ENCODE measurements at places on chromosomes 16 and 17.

- no peak for DNase-seq
Observed at GRCh38 chr17:79465011-79465680, 145.7 kb downstream of the RBFOX3 start.

DNA sequence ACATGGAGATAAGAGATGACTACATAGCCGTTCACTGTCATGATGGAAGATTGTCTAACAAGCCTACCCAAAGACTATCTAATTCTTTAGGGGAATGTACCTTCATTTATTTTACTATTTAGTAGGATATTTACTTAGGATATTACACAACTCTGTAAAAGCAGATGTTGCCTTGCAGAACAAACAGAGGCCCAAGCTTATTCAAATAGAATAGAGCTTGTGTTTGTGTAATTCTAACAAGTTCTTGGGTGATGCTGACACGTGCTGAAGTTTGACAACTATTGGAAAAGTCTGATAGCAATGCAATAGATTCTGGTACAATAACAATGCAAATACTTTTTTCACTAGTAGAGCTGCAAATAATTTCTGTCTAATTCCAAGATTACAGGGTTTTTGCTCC lies 447.6 kb downstream of the TOX3 start:
- DNase-seq, result no peak

GRCh38 chr16:12763517-12763916 lies 40.2 kb downstream of the CPPED1 start:
- DNase-seq, result no peak

DNA sequence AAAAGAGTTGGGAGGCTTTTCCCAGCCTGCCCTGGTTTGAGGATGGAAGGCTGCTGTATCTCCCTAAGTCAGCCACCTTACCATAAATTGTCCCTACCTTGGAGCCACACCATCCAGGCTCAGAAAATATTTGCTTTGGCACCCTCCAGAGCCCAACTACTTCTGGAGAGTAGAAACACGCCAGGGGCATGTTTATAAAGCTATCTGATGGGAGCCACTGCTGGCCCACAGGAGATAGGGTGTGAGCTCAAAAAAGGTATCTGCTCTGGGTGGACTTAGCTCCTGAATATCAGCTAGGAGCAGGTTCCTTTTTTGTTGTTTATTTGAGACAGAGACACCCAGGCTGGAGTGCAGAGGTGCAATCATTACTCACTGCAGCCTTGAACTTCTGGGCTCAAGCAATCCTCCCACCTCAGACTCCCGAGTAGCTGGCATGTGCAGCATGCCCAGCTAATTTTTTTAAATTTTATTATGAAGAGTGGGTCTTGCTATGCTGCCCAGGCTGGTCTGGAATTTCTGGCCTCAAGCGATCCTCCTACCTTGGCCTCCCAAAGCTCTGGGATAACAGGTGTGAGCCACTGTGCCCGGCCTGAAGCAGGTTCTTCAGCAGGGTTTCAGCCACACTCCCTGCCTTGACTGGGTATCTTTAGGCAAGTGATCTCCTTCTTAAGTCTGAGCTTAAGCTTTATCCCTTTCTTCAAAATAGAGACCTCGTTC lies 147.1 kb downstream of the SALL1 start:
- DNase-seq, result no peak

DNA sequence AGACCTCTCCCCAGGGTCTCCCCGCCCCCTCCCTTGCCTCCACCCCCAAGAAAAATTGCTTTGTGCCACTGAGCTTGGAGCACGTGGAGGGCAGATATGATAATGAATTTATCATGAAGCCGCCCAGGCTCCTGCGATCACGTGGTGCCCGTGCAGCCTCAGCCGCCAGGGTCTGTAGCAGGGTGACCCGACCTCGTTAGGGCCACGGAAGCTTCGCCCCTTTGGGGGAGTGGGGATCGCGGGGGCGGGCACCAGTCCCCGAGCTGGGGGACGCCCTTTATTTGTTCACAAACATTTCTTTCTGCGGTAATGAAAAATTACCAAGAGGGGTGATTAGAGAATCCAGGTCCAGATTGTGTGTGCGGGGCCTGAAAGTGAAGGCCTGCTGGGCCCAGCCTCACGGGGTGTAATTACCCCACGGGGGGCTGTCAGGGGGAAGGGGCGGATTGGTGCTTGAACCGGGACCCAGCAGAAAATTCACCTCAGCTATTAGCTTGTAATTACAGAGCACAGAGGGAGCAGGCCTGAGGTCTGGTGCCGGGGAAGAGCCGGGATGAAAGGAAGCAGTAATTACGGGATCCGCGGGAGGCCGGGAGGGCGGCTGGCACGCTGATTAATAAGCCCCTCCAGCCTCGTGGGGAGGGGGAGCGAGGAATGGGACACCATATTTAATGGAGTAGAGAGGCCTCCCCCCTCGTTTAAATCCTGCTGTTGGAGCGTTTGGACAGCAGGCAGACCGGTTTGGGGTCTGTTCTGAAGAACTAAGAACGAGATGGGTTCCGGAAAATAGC lies 13.3 kb downstream of the GSE1 start:
- DNase-seq, result no peak

- peak; percentile 20 for DNase-seq
Observed at GRCh38 chr16:75000481-75001081, 1.8 kb downstream of the ZNRF1 start.

GRCh38 chr16:84484579-84485254 lies 19.7 kb downstream of the MEAK7 start:
- peak; percentile 69 for DNase-seq

DNA sequence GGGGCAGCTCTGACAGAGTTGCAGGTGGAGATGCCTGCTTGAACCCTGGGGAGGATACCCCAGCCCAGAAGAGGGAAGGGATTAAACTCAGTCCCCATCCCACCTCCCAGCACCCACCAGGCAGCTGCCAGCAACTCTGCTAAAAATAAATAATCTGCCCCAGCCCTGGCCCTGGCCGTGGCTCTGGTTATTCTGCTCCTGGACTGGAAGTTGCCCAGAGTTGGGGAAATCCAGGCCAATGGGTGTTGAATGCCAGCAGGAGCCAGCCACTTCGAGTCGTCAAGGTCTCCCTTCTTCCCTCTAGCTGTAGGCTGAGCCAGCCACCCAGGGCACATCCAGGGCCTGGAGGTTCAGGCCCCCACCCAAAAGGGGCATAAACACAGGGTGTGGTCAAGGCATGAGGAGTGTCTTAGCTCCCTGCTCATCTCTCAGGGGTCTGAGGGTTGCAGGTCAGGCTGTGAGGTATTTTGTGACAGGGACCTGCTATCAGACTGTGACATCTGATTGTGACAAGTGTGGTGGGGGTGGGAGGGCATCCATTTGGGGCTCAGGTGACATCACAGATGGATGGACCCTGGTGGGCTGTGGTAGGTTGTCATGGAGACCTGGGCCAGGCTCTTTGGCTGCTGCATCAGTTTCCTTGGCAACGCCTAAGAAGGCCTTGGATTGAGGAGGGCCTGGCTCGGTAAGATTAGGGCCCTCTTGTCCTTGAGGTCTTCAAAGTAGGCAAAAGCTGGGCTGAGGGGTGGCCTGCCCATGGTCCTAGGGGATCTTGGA lies 1.0 kb upstream of the RRAD start:
- no peak for DNase-seq

DNA sequence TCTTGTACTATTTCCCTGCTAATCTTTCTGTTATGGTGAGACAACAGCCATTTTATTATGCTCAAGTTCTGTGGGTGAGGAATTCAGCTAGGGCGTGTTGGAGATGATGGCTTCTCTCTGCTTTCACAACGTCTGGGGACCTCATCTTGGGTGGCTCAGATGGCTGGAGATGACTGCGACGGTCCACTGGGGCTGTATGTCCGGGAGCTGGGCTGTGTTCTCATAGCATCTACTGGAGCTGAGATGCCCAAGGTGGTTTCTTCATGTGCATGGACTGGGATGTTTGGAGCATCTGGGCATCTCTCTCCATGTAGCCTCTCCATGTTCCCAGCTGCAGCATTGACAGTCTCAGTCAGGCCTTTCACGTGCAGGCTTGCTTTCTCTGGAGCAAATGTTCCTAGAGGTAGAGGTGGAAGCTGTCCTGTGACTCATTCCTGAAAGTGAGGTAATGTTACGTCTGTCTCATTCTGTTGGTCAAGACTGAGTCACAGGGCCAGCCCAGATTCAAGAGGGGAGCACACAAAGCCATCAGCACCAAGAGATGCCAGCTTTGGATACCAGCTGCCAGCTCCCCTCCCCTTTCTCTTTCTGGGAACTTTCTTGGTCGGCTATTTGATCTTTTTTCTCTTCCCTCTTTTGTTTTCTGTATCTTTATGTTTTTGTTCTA lies 96.2 kb downstream of the RAP1GAP2 start:
- peak; percentile 79 for DNase-seq

DNA sequence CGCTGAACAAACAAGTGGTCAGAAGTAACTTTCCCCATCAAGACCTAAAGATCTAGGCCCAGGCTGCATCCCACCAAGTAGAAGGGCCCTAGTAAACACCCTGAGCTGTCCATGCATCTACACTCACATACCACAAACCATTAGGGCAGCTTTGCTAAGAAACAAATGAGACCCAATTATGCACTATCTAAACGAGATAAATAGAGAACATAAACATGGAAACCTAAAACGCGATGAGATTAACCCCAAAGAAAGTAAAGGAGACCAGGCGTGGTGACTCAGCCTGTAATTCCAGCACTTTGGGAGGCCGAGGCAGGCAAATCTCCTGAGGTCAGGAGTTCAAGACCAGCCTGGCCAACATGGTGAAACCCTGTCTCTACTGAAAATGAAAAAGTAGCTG lies 5.8 kb downstream of the TXNDC11 start:
- no peak for DNase-seq

GRCh38 chr17:45703348-45703747 lies 80.8 kb upstream of the CRHR1 start:
- no peak for DNase-seq

DNA sequence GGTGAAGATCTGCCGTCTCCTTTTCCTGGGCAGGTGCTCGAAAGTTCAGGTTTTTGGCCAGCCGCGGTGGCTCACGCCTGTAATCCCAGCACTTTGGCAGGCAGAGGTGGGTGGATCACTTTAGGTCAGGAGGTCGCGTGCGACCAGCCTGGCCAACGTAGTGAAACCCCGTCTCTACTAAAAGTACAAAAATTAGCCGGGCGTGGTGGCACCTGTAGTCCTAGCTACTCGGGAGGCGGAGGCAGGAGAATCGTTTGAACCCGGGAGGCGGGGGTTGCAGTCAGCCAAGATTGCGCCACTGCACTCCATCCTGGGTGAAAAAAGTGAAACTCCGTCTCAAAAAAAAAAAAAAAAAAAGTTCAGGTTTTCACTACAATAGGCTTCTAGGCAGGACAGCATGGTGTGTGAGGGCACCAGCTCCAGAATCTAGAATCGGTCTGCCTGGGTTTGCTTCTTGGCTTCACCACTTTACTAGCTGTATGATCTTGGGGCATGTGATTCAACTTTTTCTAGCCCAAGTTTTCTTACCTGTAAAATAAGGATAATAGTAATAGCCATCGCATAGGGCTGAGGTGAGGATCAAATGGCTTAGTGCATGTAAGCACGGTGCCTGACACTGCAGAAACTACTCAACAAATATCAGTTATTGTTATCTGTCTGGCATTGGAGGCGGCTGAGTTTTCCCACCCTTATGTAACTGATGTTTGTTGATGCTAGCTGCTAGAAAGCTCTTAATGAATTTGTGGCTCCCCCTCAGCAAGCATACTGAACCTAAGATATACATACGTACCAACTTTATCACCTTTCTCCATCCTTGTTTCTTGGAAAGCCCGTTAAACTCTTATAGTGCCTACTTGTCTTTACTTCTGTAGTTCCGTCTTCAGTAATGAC lies 1.3 kb downstream of the PSMD12 start:
- DNase-seq, result no peak

- no peak for DNase-seq
Observed at GRCh38 chr17:50864747-50865059, 1.5 kb downstream of the TOB1 start.

GRCh38 chr17:51833045-51833444 lies 325.5 kb downstream of the CA10 start:
- DNase-seq, result no peak

- DNase-seq, result no peak
Observed at GRCh38 chr16:78694414-78694813, 595.0 kb downstream of the WWOX start.

GRCh38 chr16:50467943-50468748 lies 80.0 kb upstream of the NKD1 start:
- DNase-seq, result peak; percentile 22

- no peak for DNase-seq
Observed at GRCh38 chr17:14986127-14986526, 279.0 kb downstream of the PMP22 start.

DNA sequence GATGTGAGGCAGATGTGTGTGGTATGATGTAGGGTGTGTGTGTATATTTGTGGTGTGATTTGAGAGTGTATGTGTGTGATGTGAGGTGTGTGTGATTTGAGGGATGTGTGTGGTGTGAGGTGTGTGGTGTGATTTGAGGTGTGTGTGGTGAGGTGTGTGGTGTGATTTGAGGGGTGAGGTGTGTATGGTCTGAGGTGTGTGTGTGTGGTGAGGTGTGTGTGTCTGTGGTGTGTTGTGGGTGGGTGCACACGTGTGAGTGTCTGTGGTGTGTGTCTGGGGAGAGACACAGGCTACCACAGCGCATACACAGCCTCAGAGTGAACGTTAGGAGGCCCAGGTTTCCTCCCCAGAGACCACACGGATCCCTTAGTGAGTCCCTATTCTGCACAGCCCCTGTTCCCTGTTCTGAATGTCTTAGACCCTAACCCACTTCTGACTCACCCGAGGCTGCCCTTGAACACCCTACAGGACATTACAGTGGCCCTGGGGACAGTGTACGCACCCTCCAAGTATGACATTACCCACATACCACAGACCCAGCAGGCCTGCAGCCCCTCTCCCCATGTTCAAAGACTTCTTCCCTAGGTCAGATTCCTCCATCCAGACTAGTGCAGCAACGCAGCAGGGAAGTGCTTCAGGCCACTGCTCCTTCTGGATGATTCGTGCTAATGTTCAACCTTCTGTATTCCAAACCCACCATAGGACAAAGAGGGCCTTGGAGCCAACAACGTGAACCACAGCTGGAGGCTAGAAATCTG lies 3.5 kb upstream of the RAB37 start:
- DNase-seq, result no peak

GRCh38 chr16:29148867-29149272 lies 164.0 kb downstream of the LAT start:
- no peak for DNase-seq

GRCh38 chr16:71648921-71649320 lies 22.9 kb downstream of the MARVELD3 start:
- DNase-seq, result no peak

DNA sequence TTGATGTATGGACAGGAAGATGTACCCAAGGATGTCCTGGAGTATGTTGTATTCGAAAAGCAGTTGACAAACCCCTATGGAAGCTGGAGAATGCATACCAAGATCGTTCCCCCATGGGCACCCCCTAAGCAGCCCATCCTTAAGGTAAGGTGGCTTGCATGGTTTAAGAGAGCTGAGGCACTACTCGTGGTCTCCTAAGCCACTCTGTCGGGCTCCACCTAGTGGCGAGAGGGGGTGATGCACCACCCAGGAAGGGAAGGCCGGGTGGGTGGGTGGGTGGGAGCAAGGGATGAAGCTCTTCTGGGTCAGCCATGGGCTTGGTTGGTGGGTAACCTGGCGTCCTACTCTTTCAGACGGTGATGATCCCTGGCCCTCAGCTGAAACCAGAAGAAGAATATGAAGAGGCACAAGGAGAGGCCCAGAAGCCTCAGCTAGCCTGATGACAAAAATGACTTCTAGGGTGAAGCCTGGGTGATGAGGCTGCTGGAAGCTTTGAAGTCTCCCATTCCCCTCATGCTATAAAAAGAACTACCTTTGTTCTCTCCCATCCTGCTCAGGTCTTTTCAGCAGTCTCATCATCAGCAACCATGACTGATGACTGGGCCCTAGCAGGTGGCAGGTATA lies 21.5 kb downstream of the GPR179 start:
- peak; percentile 78 for DNase-seq
